ENCODE measurements at places on chromosomes 13 and 19. TPM values are rescaled to one million over a fixed set of nuclear protein-coding genes. Genes with fewer than 3 reads are reported as not detected.

GRCh38 chr13:106104281-106104901 lies 431.1 kb downstream of the EFNB2 start:
- DNase-seq: no peak
- no peak overlapping the region for H3K4me3 ChIP-seq
- peak overlapping the region; percentile 76 for H3K27ac ChIP-seq
- H3K27me3 ChIP-seq: no peaks in the 10 kb centered on the region
- peaks cover 14% of the 10 kb centered on the region for H3K4me1 ChIP-seq

DNA sequence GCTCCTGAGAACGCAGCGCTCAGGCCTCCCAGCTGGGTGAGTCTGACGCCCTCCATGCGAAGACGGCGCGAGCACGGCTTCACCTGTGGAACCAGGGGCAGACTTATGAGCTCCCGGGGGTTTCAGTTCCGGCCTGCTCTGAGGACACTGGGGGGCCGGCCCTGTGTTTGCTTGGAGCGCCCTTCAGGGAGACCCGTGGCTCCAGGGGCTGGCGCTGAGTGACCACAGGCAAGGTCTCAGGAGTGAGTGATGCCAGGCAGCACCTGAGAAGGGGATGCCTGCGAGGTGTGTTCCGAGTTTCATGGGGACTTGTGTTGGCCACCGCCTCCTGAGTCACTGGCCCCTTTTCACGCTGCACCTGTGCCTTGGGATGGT lies 4.5 kb downstream of the MCF2L start:
- peaks cover 7% of the 10 kb centered on the region for H3K4me1 ChIP-seq
- no peak overlapping the region for H3K4me3 ChIP-seq
- H3K27ac ChIP-seq: no peak overlapping the region
- H3K27me3 ChIP-seq: no peaks in the 10 kb centered on the region

DNA sequence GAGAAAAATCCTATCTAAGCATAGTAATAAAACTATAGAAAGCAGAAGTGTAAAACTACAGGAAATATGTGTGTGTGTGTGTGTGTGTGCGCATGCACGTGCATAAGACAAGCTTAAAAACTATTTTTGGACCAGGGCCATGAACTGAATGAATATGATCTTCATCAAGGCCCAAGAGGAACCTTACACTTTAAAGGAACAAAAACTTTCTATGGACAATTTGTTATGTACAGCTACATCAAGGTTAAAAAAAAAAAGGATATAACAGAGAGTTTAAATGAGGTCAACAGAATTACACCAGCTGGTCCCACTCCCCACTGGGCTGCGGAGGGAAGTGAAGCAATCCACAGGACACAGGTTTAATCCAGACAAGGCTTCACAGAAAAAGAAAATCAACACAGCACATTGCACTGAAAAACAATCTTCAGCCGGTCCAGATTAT lies 151.1 kb downstream of the LHFPL6 start:
- H3K27me3 ChIP-seq: no peaks in the 10 kb centered on the region
- H3K36me3 ChIP-seq: no peaks in the 10 kb centered on the region
- no peak overlapping the region for H3K4me3 ChIP-seq

GRCh38 chr13:84265257-84265764 lies 383.0 kb upstream of the SLITRK1 start:
- no peak for DNase-seq
- H3K4me1 ChIP-seq: no peaks in the 10 kb centered on the region

DNA sequence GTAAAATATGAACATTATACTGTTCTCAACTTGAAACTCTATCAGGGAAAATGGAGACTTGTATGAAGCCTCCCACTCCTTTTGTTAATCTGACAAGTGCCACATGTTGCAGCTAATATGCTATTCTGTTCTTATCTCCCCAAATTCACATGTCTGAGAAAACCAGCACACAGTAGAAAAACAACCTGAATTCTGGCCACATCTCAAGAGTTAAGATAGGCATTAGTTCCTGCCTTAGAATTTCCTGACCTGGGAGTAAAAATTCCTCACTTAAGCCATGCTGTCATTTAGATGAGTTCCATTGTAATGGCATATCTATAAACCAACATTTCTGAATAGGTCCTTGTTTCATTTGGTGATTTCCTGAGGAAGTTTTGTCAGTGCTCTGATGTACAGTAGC lies 1098.5 kb downstream of the EFNB2 start:
- no peak overlapping the region for H3K4me3 ChIP-seq
- H3K36me3 ChIP-seq: no peaks in the 10 kb centered on the region
- H3K27ac ChIP-seq: no peak overlapping the region
- H3K27me3 ChIP-seq: no peaks in the 10 kb centered on the region
- peaks cover 9% of the 10 kb centered on the region for H3K4me1 ChIP-seq

DNA sequence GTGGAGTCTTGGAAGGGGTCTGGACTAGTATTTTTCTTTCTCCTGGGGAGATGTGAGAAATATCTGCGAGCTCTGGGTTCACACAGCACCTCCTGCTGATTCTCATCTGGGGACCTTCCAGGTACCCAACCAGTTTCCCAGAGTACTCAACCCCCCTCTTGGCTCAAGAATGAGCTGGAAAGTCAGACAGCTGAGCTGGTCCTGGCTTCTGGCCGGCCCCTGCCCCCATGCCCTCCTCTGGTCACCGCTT lies 2.2 kb upstream of the PDE4A start:
- peaks cover 3% of the 10 kb centered on the region for H3K4me1 ChIP-seq
- no peaks in the 10 kb centered on the region for H3K36me3 ChIP-seq
- DNase-seq: peak; percentile 72
- H3K27me3 ChIP-seq: peaks cover 85% of the 10 kb centered on the region
- H3K4me3 ChIP-seq: no peak overlapping the region
- H3K27ac ChIP-seq: no peak overlapping the region

DNA sequence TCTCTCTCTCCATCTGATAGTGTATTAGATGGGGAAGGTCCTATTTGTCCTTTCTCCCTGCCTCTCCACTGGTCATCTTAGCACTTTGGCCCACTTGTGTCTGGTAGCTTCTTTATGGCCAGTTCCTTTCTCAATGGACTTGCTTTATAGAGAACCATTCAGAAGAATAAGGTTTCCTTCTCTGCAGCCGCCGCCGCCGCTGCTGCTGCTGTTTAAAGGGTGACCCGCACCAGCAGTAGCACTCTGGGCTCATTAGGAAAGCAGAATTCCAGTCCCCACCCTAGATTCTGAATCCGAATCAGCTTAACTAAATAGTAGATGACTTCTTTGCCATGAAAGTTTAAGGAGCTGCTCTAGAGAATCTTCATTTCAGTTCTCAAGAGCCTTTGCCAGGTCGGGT lies 490.2 kb downstream of the FOXO1 start:
- H3K27ac ChIP-seq: no peak overlapping the region
- DNase-seq: no peak
- no peaks in the 10 kb centered on the region for H3K36me3 ChIP-seq
- H3K4me1 ChIP-seq: peaks cover 9% of the 10 kb centered on the region
- H3K4me3 ChIP-seq: no peak overlapping the region

- H3K4me1 ChIP-seq: peaks cover 8% of the 10 kb centered on the region
- H3K36me3 ChIP-seq: no peaks in the 10 kb centered on the region
- H3K4me3 ChIP-seq: no peak overlapping the region
- DNase-seq: no peak
Measured at GRCh38 chr13:31518645-31519044, 220.7 kb upstream of the RXFP2 start.

The ZNF99 gene
- not detected for total RNA-seq
